ENCODE measurements at places on chromosomes 6 and 20. TPM values are rescaled to one million over a fixed set of nuclear protein-coding genes. Genes with fewer than 3 reads are reported as not detected.

GPSM3 gene
- total RNA-seq, result 68.7 TPM

RSPO3 gene
- not detected for total RNA-seq

GMPR gene
- 0.31 TPM for total RNA-seq

AURKA gene
- 97.5 TPM for total RNA-seq

FBXL4 gene
- 17.5 TPM for total RNA-seq

CST7 gene
- total RNA-seq, result 49.3 TPM

MYLK2 gene
- total RNA-seq, result 0.27 TPM

BTN2A1 gene
- 14.2 TPM for total RNA-seq

BMP7 gene
- total RNA-seq, result not detected

TRIM31 gene
- total RNA-seq, result not detected

LAMP5 gene
- not detected for total RNA-seq

DSP gene
- total RNA-seq, result 0.07 TPM

HMGCLL1 gene
- not detected for total RNA-seq

PRKN gene
- 1.2 TPM for total RNA-seq

C6orf15 gene
- total RNA-seq, result not detected

HDAC2 gene
- total RNA-seq, result 91.7 TPM

ZNF391 gene
- 4.5 TPM for total RNA-seq

COL9A3 gene
- total RNA-seq, result not detected

DOK5 gene
- total RNA-seq, result 1.4 TPM

BANF2 gene
- not detected for total RNA-seq

LAMA2 gene
- 1.5 TPM for total RNA-seq

MYLK4 gene
- 0.11 TPM for total RNA-seq

C2 gene
- total RNA-seq, result 0.99 TPM

SDCBP2 gene
- total RNA-seq, result 3.0 TPM

SAMD3 gene
- total RNA-seq, result 6.4 TPM
